ENCODE measurements at places on chromosomes 3 and 15. TPM values are rescaled to one million over a fixed set of nuclear protein-coding genes. Genes with fewer than 3 reads are reported as not detected.
A peak's percentile ranks its signal among the peaks of the same experiment; 100 is the strongest.

DNA sequence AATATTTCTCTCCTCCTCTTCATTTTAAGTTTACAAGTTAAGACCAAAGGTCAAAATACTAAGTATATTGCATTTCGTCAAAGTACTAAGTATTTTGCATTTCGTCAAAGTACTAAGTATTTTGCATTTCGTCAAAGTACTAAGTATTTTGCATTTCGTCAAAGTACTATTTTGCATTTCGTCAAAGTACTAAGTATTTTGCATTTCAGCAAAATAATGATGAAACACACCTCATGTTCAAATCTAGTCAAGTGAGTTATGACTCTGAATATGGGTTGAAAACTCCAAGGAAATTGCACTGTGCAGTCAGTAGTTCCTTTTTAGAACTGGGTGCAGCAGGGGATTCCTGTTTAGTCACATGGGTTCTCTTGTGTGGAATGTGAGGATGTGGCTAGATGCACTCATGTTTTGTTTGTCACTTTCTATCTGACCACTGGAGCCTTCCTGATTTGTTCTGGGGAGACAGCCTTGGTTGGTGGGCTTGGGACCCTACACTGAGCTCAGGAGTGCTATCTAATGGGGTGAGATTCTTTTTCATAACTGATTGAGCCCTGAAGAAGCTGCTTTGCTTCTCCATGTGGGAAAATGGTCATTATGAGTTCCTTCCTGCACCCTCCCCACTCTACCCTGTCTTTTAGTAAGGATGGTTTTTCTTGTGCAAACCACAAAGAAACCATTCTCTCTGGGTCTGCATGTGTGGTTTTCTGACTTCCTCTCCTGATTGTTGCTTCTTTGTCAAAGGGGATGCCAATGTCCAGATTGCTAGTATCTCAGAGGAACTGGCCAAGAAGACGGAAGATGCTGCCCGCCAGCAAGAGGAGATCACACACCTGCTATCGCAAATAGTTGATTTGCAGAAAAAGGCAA, 73.4 kb downstream of the CCK start:
- no peaks in the 10 kb centered on the region for H3K4me1 ChIP-seq
- no peak overlapping the region for H3K27ac ChIP-seq
- no peak overlapping the region for H3K4me3 ChIP-seq
- no peaks in the 10 kb centered on the region for H3K27me3 ChIP-seq

DNA sequence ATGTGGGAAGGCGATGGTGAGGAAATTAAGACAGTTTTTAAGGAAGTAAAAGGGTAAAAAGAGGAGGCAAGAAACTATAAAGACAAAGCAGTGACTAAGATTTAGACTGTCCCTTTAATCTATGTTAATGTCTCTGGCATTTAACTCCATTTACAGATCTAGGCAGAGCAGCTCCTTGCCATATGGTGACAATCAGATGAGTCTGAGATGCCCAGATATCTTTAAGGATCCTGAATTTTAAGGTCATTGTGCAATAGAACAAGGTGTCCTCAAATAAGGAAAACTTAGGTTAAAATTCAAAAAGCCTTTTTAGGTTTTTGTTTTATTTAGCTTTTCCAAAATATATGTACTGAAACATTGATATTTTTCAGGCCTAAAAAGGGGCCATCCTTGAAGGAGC, 24.1 kb downstream of the RASGRP1 start:
- no peak overlapping the region for H3K4me3 ChIP-seq
- no peaks in the 10 kb centered on the region for H3K27me3 ChIP-seq
- DNase-seq: no peak
- no peaks in the 10 kb centered on the region for H3K4me1 ChIP-seq

DNA sequence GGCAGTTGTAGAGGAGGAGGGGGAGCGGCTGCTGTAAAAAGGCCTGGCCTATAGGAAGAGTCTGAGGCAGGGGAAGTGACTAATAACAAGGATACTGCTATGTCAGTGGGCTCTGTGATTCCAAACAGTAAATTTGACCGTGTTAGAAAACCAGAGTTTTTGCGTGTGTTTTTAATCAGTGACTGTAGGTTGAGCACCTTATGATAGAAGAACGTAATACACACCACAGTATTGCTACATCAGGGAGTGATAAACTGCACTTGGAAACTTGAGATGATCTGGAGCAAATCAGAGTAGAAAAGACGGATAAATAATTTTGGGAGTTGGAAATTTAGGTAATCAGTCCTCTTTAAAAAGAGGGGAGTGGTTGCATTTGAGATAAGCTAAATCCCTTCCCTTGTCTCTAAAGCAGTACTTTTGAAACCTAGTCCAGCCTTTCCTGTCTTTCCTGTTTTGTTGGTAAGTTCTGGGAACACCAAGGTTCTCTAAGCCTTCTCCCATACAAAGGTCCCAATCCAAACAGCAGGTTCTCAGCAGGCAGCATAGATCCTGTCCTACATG, 130.5 kb upstream of the NR2E3 start:
- H3K4me3 ChIP-seq: no peak overlapping the region
- no peaks in the 10 kb centered on the region for H3K36me3 ChIP-seq
- DNase-seq: no peak
- H3K27ac ChIP-seq: peak overlapping the region; percentile 46
- peaks cover 57% of the 10 kb centered on the region for H3K4me1 ChIP-seq

- H3K27me3 ChIP-seq: no peaks in the 10 kb centered on the region
- DNase-seq: no peak
- H3K4me3 ChIP-seq: no peak overlapping the region
- H3K4me1 ChIP-seq: no peaks in the 10 kb centered on the region
- H3K36me3 ChIP-seq: no peaks in the 10 kb centered on the region
Measured at GRCh38 chr3:13617981-13618380, 69.1 kb downstream of the FBLN2 start.

DNA sequence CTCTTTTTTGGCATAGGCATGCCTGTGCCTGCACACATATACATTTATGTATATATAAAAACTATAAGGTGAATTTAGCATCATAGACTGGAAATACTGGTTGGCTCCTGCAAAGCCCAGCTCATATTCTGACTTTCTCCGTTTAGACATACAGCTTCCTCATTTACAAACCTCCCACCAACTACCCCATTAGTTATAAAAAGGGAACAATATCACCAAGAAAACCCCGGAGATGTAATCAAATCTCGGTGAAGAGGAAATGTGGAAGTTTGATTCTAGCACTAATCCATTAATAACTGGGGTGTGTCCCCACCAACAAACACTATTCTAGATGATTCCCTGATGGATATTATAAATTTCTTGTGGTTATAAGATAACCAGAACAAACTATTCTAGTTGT, 517.7 kb upstream of the TBL1XR1 start:
- peaks cover 13% of the 10 kb centered on the region for H3K4me1 ChIP-seq
- H3K27ac ChIP-seq: no peak overlapping the region
- H3K27me3 ChIP-seq: no peaks in the 10 kb centered on the region
- H3K4me3 ChIP-seq: no peak overlapping the region
- DNase-seq: no peak

DNA sequence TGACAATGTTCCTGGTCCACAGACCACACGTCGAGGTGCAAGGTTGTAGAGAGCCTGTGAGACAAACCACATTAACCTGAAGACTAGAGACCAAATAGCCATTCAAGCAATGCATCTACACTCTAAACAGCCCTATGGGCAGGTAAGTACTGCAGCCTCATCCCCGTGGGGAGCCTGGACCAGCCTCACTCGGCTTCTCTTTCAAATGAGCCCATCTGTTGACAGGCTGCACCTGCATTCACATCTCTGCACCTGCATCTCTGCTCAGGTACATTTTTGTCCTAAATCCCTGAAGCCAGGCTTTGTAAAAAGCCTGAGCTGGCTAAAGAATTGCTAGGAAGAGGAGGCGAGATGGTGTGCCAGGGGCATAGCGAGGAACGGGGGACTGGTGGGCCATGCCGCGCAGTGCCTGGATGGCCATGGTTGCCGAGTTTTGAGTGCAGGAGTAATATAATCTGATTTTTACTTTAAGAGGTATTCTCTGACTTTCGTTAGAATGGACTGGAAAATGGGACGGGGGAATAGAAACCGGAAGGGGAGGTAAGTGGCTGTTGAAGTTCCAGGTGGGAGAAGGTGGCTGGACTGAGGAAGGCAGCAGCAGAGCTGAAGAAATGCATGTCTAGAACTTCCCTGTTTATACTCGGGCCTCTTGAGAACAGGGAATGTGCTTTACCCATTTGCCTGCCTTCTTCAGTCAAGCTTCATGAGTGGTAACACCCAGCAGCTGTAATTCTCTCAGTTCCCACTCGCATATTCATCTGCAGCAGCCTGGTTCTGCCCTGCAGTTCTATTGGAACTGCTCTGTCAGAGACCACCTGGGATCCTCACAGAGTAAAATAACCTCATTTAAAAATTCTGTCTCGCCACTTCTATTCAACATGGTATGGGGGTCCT, 226.4 kb downstream of the OPA1 start:
- no peaks in the 10 kb centered on the region for H3K27me3 ChIP-seq
- H3K4me3 ChIP-seq: no peak overlapping the region
- no peak for DNase-seq
- no peaks in the 10 kb centered on the region for H3K36me3 ChIP-seq
- peaks cover 13% of the 10 kb centered on the region for H3K4me1 ChIP-seq

GRCh38 chr3:82410366-82410765, 648.9 kb upstream of the GBE1 start:
- H3K36me3 ChIP-seq: no peaks in the 10 kb centered on the region
- no peak for DNase-seq
- no peaks in the 10 kb centered on the region for H3K27me3 ChIP-seq
- no peak overlapping the region for H3K4me3 ChIP-seq
- H3K4me1 ChIP-seq: no peaks in the 10 kb centered on the region

DNA sequence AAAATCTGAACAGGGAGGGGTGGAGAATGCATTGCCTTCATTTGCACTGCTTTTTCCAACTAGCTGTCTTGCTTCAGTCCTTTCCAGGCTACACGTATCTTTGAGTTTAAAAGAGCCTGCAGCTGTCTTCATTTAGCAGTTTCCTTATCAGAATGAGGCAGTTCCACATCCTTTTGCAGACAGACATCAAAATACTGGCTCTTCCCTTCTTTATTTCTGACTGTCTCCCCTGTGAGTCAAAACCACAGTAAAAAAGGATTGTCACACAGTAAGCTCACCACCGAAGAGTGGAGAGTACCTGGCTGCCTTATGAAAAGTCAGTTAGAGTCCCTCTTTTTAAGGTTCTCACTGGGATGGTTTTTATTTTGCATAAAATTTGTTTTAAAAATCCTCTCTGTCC, 205.5 kb upstream of the CD96 start:
- DNase-seq: no peak
- H3K36me3 ChIP-seq: no peaks in the 10 kb centered on the region
- H3K27ac ChIP-seq: no peak overlapping the region
- H3K27me3 ChIP-seq: no peaks in the 10 kb centered on the region
- H3K4me1 ChIP-seq: no peaks in the 10 kb centered on the region

- no peak for DNase-seq
- no peaks in the 10 kb centered on the region for H3K36me3 ChIP-seq
- H3K4me1 ChIP-seq: no peaks in the 10 kb centered on the region
- no peak overlapping the region for H3K4me3 ChIP-seq
Measured at GRCh38 chr3:4460334-4460733, 6.7 kb downstream of the SUMF1 start.

GRCh38 chr3:163722405-163722804, 1355.9 kb downstream of the SI start:
- H3K36me3 ChIP-seq: no peaks in the 10 kb centered on the region
- no peaks in the 10 kb centered on the region for H3K27me3 ChIP-seq
- H3K27ac ChIP-seq: no peak overlapping the region
- no peaks in the 10 kb centered on the region for H3K4me1 ChIP-seq

- no peak overlapping the region for H3K27ac ChIP-seq
- no peak for DNase-seq
- no peak overlapping the region for H3K4me3 ChIP-seq
- H3K4me1 ChIP-seq: no peaks in the 10 kb centered on the region
- no peaks in the 10 kb centered on the region for H3K36me3 ChIP-seq
- no peaks in the 10 kb centered on the region for H3K27me3 ChIP-seq
Measured at GRCh38 chr15:92492551-92493115, 99.0 kb downstream of the ST8SIA2 start.

GRCh38 chr3:32018757-32019564, 37.4 kb downstream of the ZNF860 start:
- H3K27me3 ChIP-seq: no peaks in the 10 kb centered on the region
- no peaks in the 10 kb centered on the region for H3K4me1 ChIP-seq
- H3K27ac ChIP-seq: no peak overlapping the region
- no peak overlapping the region for H3K4me3 ChIP-seq

- DNase-seq: no peak
- no peak overlapping the region for H3K4me3 ChIP-seq
- no peaks in the 10 kb centered on the region for H3K4me1 ChIP-seq
- H3K27me3 ChIP-seq: no peaks in the 10 kb centered on the region
- H3K36me3 ChIP-seq: no peaks in the 10 kb centered on the region
Measured at GRCh38 chr3:102394517-102394916, 40.3 kb upstream of the ZPLD1 start.

DNA sequence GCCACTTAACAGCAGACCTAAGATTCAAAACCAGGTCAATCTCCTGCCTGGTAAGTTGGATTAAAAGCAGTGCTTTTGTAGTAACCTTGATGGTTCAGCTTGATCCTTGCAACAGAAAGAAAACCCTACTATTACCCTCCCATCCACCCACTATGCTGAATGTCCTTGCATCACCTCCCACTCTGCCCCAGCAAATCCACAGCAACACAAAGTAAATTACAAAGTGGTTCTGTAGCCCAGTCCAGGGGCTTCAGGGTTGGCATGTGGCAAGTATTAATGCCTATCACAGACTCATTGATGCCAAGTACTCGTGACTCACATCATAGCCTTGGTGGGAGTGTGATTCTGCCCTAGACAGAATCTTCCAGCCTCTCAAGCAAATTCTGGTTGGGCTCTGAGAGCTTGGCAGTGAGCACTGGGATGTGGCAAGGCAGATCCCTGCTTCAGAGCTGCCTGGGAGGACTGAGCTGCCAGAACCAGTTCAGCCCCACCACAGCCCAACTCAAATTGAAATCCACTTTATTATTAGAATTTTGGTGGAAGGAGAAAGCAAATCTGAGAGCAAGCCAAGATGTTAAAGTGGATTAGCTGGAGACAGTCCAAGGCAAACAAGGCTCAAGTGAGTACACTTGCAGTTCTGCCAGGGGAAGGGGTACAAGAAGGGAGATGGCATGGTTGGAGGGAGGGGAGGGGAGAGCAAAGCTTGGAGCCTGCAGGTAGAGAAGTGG, 225.8 kb upstream of the UMPS start:
- no peak overlapping the region for H3K4me3 ChIP-seq
- H3K4me1 ChIP-seq: peaks cover 12% of the 10 kb centered on the region
- DNase-seq: no peak
- no peaks in the 10 kb centered on the region for H3K36me3 ChIP-seq

The TXNRD3 gene
- total RNA-seq: 14.7 TPM

The OSBPL10 gene
- total RNA-seq: 65.3 TPM

The GPD1L gene
- total RNA-seq: 34.7 TPM

The CRYBG3 gene
- 33.4 TPM for total RNA-seq

The CPNE9 gene
- total RNA-seq: not detected

The CLDN16 gene
- total RNA-seq: 0.64 TPM
